ENCODE measurements at places on chromosomes 3 and 15.
A peak's percentile ranks its signal among the peaks of the same experiment; 100 is the strongest.

DNA sequence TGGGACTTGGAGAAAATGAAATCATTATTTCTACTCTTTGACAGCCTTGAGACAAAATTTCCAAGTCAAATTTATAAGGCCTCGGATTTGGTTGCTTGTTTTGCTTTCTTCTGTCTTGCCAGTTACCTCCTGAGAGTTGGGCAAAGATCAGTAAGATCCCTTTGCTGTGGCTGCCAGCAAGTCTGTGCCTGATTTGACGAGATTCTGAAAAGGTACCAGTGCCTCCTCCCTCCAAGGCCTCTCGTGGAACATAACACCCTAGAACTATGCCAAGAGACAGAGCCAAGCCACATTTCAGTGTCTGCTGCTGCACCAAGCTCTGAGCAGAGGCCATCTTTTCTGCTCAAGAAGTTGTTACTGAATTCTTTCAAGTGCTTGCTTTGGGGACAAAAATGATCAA is 61.0 kb downstream of the GTPBP8 start:
- DNase-seq = no peak

DNA sequence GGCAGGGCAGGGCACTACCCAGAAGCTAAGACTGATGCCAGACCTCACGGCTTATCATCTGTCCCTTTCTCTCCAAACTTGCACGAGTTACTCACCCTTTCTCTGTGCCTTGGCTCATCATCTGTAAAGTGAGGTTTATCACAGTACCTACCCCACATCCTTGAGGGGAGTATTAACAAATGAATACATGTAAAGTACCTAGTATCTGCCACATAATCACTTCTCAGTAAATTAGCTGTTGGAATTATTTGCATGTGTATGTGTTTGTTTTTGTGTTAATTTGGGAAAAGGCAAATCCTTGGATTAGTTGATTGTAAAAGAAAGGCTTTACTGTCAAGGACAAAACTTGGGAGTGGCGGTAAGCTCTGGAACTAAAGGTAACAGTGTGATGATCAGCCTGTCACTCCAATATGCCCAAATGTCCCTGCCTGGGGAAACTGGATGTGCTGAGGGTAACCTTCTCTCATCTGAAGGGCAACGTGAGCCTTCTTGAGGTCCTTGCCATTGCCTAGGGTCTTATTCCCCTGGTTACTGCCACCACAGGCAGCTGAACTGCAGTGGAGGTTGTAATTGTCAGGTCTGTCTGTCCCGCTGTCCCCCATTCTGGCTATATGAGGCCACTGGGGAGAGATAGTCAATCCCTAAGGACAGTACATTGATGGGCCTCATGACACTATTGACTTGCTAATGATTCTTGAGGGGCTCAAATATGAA is 269.4 kb downstream of the CLSTN2 start:
- no peak for DNase-seq

DNA sequence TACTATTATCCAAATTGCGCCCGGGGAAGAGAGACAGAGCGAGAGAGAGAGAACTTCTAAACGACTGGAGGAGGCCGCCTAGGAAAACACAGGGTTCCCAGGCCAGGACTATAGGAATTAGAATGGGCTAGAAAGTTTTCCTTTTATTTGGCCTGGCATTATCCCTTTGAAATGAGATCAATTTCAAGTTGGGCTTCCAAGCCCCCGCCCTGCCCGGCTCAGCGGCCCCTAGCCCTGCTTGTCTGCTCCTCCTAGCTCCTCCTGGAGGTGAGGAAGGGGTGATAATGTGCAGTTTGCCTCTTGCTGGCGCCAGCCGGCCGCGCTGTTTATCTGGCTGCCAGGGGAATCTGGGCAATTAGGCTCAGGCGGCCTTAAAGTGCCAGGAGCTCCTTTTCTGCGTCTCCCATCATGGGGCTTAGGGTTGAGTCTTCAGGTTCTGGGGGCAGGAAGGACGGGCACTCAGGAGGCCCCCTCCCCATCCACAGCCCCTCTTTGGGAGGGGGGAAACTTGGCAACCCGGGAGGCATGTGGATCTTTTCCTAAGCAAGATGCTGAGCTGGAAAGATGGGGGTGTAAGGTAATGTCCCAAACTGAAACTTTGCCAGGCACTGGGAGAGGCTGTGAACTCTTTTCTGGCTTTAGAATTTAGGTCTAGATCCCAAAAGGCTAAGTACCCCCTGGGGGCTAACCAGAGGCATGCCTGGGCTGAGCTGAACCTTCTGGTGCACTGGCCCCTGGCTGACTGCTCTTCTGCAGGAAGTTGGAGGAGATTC is 5.5 kb downstream of the SMAD6 start:
- DNase-seq = peak; percentile 34

GRCh38 chr3:135528413-135529015 is 437.0 kb upstream of the PPP2R3A start:
- no peak for DNase-seq

DNA sequence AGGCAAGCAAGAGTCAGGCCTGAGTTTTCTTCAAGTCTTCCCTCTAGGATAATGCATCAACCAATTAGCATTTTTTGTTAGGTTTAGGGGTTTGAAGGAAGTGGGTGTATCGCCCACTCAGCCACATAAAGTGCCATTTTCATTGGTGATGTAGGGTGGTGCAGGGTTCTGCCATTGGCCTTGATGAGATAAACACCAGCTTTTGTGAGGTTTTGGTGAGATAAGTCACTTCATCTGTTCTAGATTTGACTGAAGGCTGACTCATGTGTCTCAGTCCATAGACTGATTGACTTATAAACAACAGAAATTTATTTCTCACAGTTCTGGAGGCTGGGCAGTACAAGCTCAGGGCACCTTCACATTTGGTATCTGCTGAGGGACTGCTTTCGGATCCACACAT is 84.5 kb upstream of the C3orf80 start:
- DNase-seq = no peak

DNA sequence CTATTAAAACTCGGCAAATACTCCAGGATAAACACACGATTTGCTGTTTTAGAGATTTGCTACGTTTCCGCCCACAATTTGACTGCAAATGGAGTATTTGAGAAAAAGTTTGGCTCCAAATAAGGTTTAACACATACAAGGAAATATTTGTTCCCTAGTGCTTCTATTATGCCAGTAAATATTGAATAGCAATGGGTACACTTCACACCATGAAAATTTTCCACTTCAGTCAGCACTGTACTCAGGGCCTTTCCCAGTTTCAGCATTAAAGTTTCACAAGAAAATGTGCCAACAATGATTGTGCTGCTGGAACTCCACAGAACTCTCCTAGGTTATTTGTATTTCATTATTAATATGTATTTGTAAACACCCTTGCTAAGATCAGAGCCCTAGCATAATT is 498.0 kb downstream of the TBL1XR1 start:
- DNase-seq = no peak

DNA sequence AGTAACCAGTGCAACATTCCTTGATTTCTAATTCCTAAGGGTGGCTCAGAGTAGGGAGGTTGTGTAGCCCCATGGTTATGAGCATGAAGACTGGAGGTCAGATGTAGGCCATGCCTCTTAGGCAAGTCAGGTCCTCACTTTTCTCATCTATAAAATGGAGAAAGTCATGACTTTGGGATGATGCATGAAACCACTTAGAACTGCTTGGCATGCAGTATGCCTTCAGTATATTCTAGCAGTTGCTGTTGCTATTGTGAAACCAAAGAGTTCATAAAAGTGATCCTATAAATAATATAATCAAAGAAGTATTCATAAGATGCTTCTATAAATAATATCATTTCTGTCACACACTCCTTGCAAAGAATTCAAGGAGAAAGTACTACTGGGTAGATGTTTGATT is 65.5 kb downstream of the TMEM108 start:
- DNase-seq = no peak

GRCh38 chr3:184713040-184713355 is 1.1 kb upstream of the MAGEF1 start:
- no peak for DNase-seq

DNA sequence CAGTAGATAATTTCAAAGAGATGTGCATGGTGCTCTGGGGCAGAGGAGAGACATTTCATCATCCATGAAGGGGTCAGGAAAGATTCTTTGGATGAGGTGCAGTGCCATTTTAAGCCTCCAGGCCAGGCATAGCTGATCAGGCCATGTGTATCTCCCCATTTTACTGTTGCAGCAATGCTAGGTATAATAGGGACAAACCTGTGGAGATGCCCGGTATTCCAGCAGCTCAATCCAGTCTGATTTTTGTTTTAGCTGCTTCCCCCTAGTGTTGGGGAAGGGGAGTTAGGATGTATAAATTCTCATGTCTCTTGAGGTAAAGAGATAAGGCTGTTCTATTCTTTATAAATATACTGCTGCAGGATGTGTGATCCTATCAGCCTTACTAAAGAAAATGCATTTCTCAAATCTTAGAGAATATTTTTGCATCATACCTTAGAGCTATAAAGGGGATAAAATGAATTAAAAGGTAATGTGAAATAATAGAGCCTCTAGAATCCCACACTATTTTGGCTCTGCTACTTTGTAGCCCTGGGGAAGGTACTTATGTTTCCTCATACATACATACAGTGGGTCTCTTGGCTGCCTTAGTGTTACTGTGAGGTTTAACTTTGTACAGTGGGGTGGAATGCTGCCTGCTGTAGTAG is 5.2 kb downstream of the CDV3 start:
- DNase-seq = no peak

- no peak for DNase-seq
Observed at GRCh38 chr15:91517491-91518200, 335.9 kb upstream of the SLCO3A1 start.

- DNase-seq = no peak
Observed at GRCh38 chr15:71192816-71193215, 77.5 kb downstream of the THSD4 start.

- DNase-seq = no peak
Observed at GRCh38 chr3:53705024-53705745, 141.0 kb downstream of the CHDH start.

DNA sequence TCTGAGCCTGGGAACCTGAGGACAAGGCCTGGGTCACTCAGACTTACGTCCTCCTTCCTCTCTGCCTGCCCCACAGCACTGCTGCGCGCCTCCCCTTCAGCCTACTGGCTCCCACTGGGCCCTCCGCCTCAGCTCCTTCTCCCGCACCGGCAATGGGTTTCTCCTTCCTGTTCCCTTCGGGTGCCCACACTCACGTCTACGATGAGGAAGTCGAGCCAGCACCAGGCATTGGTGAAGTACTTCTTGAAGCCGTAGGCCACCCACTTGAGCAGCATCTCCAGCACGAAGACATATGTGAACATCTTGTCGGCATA is 70.0 kb downstream of the EXOG start:
- DNase-seq = no peak

GRCh38 chr3:16294844-16295243 is 29.8 kb downstream of the OXNAD1 start:
- DNase-seq = no peak

DNA sequence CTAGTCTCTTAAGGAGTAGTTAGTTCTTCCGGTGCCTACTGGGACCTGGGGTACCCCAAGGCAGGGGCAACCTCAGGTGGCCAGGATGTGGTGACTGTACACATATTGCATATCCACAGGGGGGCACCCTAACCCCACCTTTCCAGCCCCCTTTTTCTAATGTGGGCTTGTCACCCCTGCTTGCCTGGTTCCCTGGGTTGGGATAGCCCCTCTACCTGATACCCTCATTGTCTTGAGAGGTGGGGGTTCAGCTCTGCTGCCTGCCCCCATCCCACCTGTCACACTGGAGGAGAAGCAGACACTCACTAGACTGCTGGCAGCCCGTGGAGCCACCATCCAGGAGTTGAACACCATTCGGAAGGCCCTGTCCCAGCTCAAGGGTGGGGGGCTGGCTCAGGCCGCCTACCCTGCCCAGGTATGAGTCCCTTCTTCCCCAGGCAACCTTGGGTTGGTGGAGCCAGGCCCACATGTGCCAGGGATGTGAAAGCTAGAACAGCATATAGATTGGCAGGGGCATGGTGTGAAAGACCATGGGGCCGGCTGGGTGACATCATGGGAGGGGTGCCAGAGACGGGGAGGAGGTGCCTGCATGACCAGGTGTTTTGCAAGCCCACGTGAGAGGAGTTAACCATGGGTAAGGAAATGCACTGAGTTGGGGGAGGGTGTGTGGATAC is 4.0 kb downstream of the GLYCTK start:
- DNase-seq = no peak

- DNase-seq = no peak
Observed at GRCh38 chr15:34973512-34973911, 4.0 kb upstream of the AQR start.

DNA sequence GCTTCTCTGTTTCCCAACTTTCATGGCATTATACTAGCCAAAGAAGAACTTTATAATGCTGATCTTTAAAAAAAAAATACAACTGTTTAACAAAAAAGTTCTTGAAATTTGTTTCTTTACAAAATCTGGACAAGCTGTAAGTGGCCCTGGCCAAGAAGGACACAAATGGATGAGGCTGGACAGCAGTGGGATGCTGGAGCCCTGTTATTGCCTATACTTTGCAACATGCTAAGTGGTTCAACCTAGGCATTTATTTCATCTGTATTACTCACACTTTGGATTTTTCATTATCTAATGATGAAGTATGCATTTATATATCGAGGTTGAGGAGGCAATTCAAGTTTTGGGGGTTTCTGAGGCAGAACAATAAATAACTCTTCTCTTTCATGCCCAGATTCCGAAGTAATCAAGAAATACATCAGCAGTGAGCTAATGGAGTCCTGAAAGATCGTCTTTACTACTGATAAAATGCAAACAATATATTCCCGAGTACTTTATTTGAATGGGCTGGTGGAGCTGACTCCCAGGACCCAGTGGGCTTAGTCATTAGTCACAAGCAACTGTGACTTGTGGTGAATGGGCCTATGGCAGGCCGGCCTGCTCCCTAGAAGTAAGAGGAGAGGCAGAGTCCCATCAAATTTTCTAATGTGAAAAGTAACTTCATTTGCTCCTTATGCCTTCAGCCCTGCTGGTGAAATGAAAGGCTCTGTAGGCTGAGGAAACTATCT is 177.3 kb upstream of the DPH6 start:
- DNase-seq = no peak

DNA sequence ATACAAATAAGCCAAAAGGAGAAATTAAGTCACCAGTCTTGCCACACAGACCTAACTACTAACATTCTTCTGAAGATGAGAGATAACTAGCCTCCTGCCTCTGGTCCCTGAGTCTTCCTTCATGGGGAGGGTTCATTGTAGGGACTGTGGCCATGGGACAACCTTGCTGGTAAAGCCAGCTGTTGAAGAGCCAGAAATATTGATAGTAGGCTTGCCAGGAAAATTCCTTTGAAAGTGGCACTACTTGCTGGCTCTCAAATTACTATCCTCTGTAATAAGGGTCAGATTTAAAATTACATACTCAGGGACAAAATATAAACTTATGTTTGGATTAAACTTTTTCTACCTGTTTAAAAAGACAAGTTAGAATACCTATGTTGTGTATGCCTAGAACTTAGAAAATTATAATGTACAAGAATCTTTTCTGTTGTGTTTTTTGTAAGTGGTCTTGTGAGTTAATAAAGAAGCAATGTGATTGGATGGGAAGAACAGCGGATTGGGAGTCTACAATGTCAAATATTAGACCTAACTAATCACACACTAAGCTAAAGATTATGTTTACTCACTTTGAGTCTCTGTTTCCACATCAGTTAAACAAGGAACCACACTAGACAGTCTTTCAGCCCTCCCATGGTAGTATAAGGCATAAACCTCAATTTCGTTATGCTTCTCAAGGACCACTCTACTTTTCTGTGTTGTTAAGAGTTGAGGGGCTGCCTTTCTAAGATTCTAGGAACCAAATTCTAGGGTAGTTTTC is 60.0 kb upstream of the TRIM71 start:
- DNase-seq = no peak

- DNase-seq = no peak
Observed at GRCh38 chr3:112115806-112116383, 17.2 kb downstream of the GCSAM start.

- no peak for DNase-seq
Observed at GRCh38 chr15:48190932-48191573, 412 bp upstream of the CTXN2 start.

GRCh38 chr3:94472511-94472910 is 409.6 kb downstream of the NSUN3 start:
- DNase-seq = no peak

All from NCI-H1436 treated with DMSO at 0.1 percent for 48 hours (cell line).